ENCODE measurements at places on chromosomes 7 and 10. TPM values are rescaled to one million over a fixed set of nuclear protein-coding genes. Genes with fewer than 3 reads are reported as not detected.

GRCh38 chr7:114647518-114647917 lies 232.9 kb downstream of the FOXP2 start:
- no peaks in the 10 kb centered on the region for H3K36me3 ChIP-seq
- H3K4me3 ChIP-seq: no peak overlapping the region
- H3K27ac ChIP-seq: no peak overlapping the region
- H3K4me1 ChIP-seq: no peaks in the 10 kb centered on the region

- no peak for DNase-seq
- H3K36me3 ChIP-seq: no peaks in the 10 kb centered on the region
- no peak overlapping the region for H3K27ac ChIP-seq
- no peaks in the 10 kb centered on the region for H3K27me3 ChIP-seq
These were observed 293.3 kb upstream of the SHH start for GRCh38 chr7:156105337-156106106.

DNA sequence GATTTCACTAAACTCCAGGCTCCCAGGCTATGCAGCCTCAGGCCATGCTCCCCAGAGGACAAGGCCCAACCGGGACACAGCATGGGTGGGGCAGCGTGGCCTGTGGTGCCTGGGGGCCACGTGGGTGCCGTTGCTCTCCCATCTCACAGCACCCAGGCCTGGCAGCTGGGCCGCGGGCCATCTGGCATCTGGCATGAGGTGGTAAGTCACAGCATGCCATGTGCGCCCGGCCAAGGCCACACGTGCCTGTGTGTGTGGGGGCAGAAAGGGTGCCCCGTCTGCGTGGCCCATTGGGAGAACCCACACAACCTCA lies 204.1 kb downstream of the EBF3 start:
- no peaks in the 10 kb centered on the region for H3K4me1 ChIP-seq
- no peak for DNase-seq
- H3K27ac ChIP-seq: no peak overlapping the region

GRCh38 chr10:70747192-70747965 lies 37.8 kb downstream of the TBATA start:
- no peak for DNase-seq
- H3K36me3 ChIP-seq: no peaks in the 10 kb centered on the region
- no peak overlapping the region for H3K27ac ChIP-seq
- H3K4me3 ChIP-seq: no peak overlapping the region

DNA sequence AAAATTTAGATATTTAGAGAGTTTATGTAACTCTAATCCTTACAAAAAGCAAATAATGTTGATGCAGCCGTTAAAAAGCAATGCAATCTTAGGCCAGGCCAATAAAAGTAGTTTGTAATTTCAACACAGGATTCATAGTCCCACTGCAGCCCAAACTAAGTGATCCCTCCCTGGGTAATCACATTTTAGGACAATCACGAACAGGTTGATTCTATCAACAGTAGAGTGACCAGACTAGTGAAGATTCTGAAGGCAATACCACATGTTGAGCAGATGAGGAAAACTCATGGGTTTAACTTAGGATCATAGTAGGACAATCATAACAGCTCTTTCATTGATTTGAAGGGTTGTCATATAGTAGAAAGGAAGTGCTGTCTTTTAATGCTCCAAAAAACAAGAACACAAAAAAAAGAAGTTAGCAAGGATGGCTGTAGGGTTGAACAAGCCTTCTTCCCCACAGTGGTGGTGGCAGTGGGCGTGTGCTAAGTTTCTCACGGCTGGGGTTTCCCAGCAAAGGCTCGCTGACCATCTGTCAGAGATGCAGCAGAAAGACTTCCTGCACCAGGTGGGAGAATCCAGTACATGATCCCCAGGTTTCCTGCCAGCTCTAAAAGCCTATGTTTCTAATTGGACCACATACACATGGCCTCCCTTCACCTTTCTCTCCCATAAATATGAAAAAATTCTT lies 212.2 kb downstream of the CHRM2 start:
- DNase-seq: no peak
- no peaks in the 10 kb centered on the region for H3K27me3 ChIP-seq
- no peaks in the 10 kb centered on the region for H3K36me3 ChIP-seq
- no peaks in the 10 kb centered on the region for H3K4me1 ChIP-seq
- H3K4me3 ChIP-seq: no peak overlapping the region

GRCh38 chr7:42025635-42026375 lies 211.2 kb downstream of the GLI3 start:
- H3K27me3 ChIP-seq: no peaks in the 10 kb centered on the region
- H3K4me3 ChIP-seq: no peak overlapping the region
- DNase-seq: no peak
- no peaks in the 10 kb centered on the region for H3K36me3 ChIP-seq

DNA sequence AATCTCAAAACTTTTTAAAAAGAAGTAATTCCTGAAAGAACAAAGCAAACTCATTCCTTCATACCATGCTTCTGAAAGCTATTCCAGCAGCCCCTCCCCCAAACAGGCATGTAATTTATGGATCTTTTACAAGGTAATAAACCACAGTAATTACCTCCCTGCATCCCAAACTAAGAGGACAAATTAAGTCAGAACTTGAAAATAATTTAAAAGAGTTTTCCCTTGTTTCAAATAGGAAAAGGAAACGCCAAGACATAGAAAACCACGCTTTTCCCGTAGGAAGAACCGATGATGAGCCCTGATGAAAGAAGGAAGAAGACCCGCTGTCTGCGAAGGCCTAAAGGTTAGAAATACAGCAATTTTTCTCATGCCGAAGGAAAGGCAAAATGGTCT lies 8.9 kb downstream of the HOXA4 start:
- H3K27ac ChIP-seq: no peak overlapping the region
- no peaks in the 10 kb centered on the region for H3K36me3 ChIP-seq
- DNase-seq: no peak
- no peak overlapping the region for H3K4me3 ChIP-seq
- peaks cover 11% of the 10 kb centered on the region for H3K27me3 ChIP-seq

- H3K36me3 ChIP-seq: peaks cover 20% of the 10 kb centered on the region
- no peak for DNase-seq
- H3K4me1 ChIP-seq: peaks cover 14% of the 10 kb centered on the region
- no peak overlapping the region for H3K4me3 ChIP-seq
- H3K27ac ChIP-seq: peak overlapping the region; percentile 23
These were observed 22.9 kb downstream of the ASB13 start for GRCh38 chr10:5643346-5644067.

DNA sequence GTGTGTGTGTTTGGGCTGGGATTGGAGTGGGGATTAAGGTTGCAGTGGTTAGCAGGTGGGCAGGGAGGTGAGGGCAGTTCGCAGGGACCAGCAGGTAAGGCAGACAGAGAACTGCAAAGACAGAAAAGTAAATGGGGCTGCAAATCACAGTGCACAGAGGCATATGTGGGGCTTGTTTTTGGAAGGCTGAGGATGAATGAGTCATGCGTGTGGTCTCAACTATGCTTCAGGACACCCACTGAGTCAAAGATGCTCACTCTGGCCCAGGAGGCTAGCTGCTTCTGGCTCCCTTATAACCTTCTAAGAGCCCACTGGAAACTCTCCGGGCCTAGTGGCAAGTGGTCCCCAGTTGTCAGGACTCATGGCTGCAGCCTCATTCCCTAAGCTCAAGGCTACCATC lies 118.2 kb downstream of the ZNF248 start:
- H3K4me1 ChIP-seq: no peaks in the 10 kb centered on the region
- no peaks in the 10 kb centered on the region for H3K27me3 ChIP-seq
- no peak overlapping the region for H3K4me3 ChIP-seq
- H3K36me3 ChIP-seq: no peaks in the 10 kb centered on the region

- no peak overlapping the region for H3K4me3 ChIP-seq
- no peak overlapping the region for H3K27ac ChIP-seq
- no peaks in the 10 kb centered on the region for H3K27me3 ChIP-seq
- no peaks in the 10 kb centered on the region for H3K36me3 ChIP-seq
These were observed 32.7 kb downstream of the SNX8 start for GRCh38 chr7:2281541-2281940.

DNA sequence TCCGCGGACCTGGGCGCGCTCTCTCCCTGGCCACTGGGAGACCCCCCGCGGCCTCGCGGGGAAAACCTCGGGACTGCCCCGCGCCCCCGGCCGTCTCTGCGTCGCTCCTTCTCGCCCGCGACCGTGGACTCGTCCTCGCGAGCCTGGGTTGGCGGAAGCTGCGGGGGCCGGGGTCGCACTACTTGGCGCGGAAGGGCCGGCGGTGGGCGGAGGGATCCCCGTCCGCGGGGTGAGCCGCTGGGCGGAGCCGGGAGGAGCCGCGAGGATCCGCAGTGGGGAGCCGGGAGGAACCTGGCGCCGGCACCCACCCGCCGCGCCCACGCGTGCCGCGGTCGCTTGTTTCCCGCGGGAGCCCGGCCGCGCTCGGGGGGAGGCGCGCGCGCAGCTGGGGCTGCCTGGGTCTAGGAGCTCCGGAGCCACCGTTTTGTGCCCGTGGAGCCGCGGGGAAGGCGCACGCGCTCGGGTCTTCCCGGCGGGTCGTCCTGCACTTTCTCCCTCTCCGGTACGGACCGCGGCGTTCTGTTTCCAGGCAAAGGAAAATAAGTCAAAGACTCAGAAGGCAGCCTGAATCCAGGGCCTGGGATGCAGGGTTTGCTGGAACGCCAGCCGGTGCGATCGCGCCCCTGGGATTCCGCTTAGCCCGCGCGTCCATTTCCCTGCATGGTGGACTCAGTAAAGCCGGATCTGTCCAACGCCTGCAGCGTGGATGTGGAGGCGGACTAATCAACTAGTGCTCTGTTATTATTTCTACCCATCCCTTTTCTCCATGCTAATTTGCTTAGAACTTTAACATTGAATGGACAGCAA lies 28.7 kb upstream of the KMT2C start:
- DNase-seq: peak; percentile 81
- H3K4me1 ChIP-seq: peaks cover 27% of the 10 kb centered on the region

- no peak for DNase-seq
- peaks cover 17% of the 10 kb centered on the region for H3K36me3 ChIP-seq
- H3K27me3 ChIP-seq: no peaks in the 10 kb centered on the region
- H3K4me3 ChIP-seq: no peak overlapping the region
- H3K27ac ChIP-seq: no peak overlapping the region
These were observed 8.0 kb downstream of the CYREN start for GRCh38 chr7:135162382-135163001.

The TRPV5 gene
- not detected for total RNA-seq

The TMEM196 gene
- total RNA-seq: not detected

DNA sequence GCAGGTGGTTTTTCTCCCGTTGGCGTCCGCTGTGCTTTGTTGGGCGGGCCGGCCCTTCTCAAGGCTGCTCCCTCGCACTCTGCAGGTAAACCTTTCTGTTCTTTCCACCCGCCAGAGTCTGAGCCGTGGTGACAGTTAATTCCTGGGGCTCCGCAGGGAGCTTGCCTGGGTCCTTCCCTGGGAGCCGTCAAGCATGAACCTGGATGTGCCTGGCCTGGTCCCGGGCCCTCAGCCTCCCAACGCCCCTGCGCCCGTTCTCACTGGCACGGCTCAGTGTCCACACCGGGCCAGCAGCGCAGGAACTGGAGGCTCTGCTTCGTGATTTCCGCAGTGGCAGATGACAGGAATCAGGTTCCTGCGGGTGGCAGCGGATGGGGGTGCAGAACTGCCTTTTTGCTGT lies 10.9 kb upstream of the NKX6-2 start:
- H3K36me3 ChIP-seq: no peaks in the 10 kb centered on the region
- no peak for DNase-seq
- no peak overlapping the region for H3K4me3 ChIP-seq
- no peaks in the 10 kb centered on the region for H3K27me3 ChIP-seq

The NDUFB8 gene
- total RNA-seq: 168 TPM

- no peaks in the 10 kb centered on the region for H3K27me3 ChIP-seq
- no peaks in the 10 kb centered on the region for H3K4me1 ChIP-seq
- no peak overlapping the region for H3K27ac ChIP-seq
- no peak for DNase-seq
- H3K36me3 ChIP-seq: no peaks in the 10 kb centered on the region
These were observed 62.7 kb downstream of the C10orf120 start for GRCh38 chr10:122636953-122637352.

The OR9A2 gene
- total RNA-seq: not detected

The ZNF722 gene
- not detected for total RNA-seq

The SAMD8 gene
- total RNA-seq: 19.9 TPM

The EZH2 gene
- total RNA-seq: 1.1 TPM

GRCh38 chr10:101807158-101807557 lies 11.1 kb downstream of the OGA start:
- DNase-seq: no peak
- H3K27me3 ChIP-seq: no peaks in the 10 kb centered on the region
- no peak overlapping the region for H3K27ac ChIP-seq
- H3K36me3 ChIP-seq: peaks cover 67% of the 10 kb centered on the region
- no peaks in the 10 kb centered on the region for H3K4me1 ChIP-seq

GRCh38 chr7:832167-832967 lies at the start of gene SUN1:
TSS of gene SUN1 (plus strand) at chr7:832476. CDS start at chr7:832525, 49 bp downstream.
- peak within 1 kb of the TSS; percentile 99 for H3K27ac ChIP-seq
- H3K36me3 ChIP-seq: no peaks in the 10 kb centered on the region
- no peaks in the 10 kb centered on the region for H3K27me3 ChIP-seq
- H3K4me3 ChIP-seq: no peak within 1 kb of the TSS

- no peaks in the 10 kb centered on the region for H3K36me3 ChIP-seq
- H3K27ac ChIP-seq: no peak overlapping the region
- DNase-seq: no peak
- H3K4me1 ChIP-seq: no peaks in the 10 kb centered on the region
These were observed 93.8 kb upstream of the IKZF1 start for GRCh38 chr7:50210706-50211115.

DNA sequence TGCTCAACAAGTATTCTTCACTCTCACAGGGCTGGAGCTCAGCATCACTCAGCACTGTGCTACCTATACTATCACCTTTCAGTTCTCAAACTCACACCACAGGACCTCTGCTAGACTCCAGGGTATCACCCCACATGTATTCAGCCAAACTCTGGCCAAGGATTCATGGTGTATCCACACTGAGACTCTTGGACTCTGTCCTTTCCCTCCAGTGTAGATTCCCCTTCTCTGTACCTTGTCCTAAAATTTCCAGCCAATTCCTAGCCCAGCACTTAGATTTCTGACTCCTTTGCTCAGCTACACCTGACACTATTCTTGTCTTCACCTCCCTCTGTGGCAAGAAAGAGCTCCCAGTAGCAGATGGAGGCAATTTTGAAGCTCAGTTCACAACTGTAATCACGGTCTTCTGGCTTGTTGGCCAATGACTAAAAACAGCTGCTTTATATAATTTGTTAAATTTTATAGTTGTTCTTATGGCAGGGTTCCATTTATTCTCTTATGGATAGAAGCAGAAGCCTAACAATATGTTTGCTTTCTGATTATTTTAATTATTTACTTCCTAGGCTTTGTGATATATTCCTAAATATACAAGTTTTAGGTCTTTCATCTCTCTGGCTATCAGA lies 258.8 kb downstream of the THSD7A start:
- no peak overlapping the region for H3K4me3 ChIP-seq
- no peaks in the 10 kb centered on the region for H3K36me3 ChIP-seq
- no peaks in the 10 kb centered on the region for H3K27me3 ChIP-seq

The LIPF gene
- not detected for total RNA-seq

- no peaks in the 10 kb centered on the region for H3K27me3 ChIP-seq
- DNase-seq: peak; percentile 45
- H3K27ac ChIP-seq: no peak within 1 kb of the TSS
- H3K36me3 ChIP-seq: peaks cover 16% of the 10 kb centered on the region
- peaks cover 10% of the 10 kb centered on the region for H3K4me1 ChIP-seq
- H3K4me3 ChIP-seq: no peak within 1 kb of the TSS
These were observed at the start of gene SEC31B for GRCh38 chr10:100519311-100520051. TSS of gene SEC31B (minus strand) at chr10:100519861. CDS start at chr10:100516952, 2,909 bp downstream.

The RADIL gene
- 11.1 TPM for total RNA-seq
